Fibroblast of lung (primary cell): ENCODE measurements at places on chromosomes 6 and 20.
A peak's percentile ranks its signal among the peaks of the same experiment; 100 is the strongest.

- no peak for DNase-seq
These were observed 189.7 kb downstream of the PACRG start for GRCh38 chr6:162917506-162917905.

DNA sequence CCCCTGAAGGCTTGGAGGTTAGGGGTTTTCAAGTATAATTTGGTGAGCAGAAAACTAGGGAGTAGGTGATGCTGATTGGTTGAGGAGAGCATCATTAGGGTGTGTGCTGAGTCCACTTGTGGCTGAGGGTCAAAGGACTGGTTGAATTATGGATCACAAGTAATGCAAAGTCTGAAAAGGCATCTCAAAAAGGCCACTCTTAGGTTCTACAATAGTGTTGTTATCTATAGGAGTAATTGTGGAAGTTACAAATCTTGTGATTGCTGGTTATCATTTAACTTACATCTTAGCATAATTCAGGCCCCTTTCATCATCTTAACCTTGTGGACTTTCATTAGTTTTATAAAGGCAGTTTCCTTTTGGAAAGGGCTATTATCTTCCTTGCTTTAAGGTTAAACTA is 60.8 kb downstream of the UBR2 start:
- DNase-seq, result peak; percentile 7

DNA sequence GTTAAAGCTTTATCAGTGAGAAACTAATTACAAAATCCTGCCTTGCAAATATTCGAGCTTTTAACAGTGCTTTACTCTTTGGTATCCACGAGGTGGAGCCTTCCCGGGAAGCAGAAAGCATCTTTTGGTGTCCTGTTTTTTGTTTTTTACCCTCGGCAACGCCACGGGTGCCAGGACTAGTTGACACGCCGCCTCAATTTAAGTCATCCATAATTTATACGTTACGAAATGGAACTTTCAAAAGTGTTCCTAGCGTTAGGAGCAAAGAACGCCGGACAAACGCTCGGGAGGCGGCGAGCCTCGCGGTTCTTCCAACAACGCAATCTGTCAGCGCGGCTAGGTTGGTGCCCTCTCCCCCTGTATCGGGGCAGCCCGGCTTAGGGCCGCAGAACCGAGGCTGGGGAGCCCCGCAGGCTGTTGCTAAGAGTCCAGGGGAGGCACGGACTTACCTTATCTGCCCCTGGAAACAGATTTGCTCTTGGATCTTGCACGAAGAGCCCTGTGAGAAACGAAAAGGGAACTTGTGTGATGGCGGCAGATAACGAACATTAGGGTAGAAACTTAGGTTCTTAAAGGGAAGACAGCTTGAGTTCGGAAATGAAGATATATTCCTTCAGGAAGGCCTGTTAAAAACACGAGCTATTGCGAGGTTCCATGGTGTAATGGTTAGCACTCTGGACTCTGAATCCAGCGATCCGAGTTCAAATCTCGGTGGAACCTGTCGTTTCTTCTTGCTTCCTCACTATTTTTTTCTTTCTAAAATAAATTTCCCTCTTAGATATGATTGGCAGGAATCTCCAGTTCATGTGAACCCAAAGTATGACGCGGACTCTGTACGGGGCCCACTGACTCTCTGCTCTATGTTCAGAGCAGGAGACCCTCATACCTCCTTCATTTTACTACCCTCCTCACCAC is 46.2 kb upstream of the ZNF184 start:
- DNase-seq, result peak; percentile 94

GRCh38 chr6:53623497-53623896 is 42.1 kb downstream of the KLHL31 start:
- DNase-seq, result peak; percentile 64

- peak; percentile 96 for DNase-seq
These were observed 98.5 kb downstream of the TFAP2A start for GRCh38 chr6:10316373-10316721.

DNA sequence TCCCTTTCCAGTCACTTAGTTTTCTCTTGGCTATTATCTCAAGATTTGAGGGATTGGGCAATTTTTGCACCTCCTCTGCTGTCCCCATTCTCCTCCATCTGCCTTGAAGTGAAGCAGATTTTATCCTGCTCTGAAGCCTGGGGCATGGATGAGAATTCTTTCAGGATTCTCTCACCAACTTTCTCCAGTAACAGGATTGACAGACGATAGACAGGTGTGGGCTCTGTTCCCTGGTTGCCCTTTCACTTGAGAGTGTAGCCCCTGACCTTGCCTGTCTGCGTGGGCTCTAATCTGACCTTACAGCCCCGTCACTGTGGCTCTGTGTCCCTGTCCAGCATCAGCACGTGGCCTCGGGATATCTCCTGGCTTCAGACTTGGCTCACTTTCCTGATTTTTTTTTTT is 27.1 kb downstream of the CDYL start:
- DNase-seq, result no peak

GRCh38 chr6:11204005-11204399 is 28.5 kb downstream of the NEDD9 start:
- DNase-seq, result no peak

- DNase-seq, result no peak
These were observed 678.1 kb upstream of the MANEA start for GRCh38 chr6:94899191-94899590.

GRCh38 chr20:58246346-58246745 is 17.9 kb upstream of the ANKRD60 start:
- DNase-seq, result peak; percentile 17

DNA sequence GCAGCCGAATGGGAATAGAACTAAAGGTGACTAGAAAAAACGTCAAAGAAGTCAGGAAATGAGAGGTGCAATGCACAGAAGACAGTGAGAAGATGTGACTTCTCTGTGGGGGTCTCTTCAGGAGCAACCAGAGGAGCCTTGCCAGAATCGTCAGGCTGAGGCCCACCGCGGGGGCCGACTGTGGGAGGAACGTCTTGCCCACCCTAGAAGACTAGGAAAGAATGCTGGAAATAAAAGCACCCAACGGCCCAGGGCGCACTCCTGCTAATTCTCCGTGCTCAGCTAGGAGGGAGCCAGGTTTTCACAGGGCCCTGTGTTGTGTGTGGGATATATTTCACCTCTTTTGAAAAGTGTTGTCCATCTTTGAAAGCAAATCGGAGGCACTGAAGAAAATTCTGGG is 129.2 kb downstream of the SMOC2 start:
- no peak for DNase-seq

GRCh38 chr6:24883618-24884017 is 52.1 kb downstream of the RIPOR2 start:
- DNase-seq, result peak; percentile 51
